ENCODE measurements at places on chromosomes 13 and 19. TPM values are rescaled to one million over a fixed set of nuclear protein-coding genes. Genes with fewer than 3 reads are reported as not detected.

- no peaks in the 10 kb centered on the region for H3K4me1 ChIP-seq
- no peak for DNase-seq
- no peaks in the 10 kb centered on the region for H3K36me3 ChIP-seq
These were observed 274.6 kb downstream of the ENOX1 start for GRCh38 chr13:43512221-43512620.

DNA sequence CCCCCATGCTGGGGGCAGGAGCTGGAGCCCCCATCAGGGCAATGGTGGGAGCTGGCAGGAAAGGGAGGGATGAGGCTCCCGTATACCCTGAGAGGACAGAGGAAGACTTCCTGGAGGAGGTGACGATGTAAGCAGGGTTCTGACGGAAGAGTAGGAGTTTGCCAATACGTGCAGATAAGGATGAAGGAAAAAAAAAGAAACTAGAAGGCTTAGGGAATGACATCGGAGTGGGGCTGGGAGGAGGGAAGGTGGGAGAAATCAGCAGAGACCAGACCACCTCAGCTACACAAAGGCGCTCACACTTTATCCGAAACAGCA, 32.3 kb downstream of the ARHGEF18 start:
- no peak overlapping the region for H3K27ac ChIP-seq
- H3K4me1 ChIP-seq = no peaks in the 10 kb centered on the region
- no peaks in the 10 kb centered on the region for H3K36me3 ChIP-seq
- H3K27me3 ChIP-seq = no peaks in the 10 kb centered on the region
- no peak overlapping the region for H3K4me3 ChIP-seq

LILRB1 gene
- total RNA-seq = not detected

DNA sequence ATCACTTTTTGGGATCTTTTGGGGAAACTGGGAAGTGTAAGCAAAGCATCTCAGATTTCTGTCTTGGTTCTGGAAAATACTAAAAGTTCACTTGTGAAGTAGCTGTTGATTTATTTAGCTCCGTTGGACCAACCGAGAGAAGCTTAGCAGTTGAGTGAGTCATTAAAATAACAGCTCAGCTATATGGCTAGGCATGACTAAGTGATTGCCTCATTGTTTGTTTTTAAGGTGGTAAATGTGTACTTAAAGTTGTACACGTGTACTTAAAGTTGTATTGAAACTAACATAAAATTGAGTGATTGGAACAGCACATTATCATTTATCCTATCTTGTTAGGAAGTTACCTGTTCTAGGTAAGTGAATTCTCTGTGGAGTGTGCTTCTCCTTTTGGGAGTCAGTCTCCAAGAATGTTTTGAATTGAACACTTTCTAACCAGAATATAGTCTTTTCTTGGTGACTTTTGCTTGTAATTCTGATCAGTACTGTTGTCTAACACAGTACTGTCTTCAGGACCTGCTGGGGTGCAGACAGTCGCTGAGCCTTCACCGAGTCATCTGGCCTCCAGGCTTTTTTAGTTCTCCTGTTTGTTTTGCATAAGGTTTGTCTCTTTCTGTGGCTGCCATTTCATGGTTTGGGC, 2.9 kb upstream of the DCUN1D2 start:
- peak overlapping the region; percentile 60 for H3K4me3 ChIP-seq
- H3K4me1 ChIP-seq = peaks cover 22% of the 10 kb centered on the region
- peak; percentile 97 for DNase-seq
- peak overlapping the region; percentile 40 for H3K27ac ChIP-seq
- no peaks in the 10 kb centered on the region for H3K27me3 ChIP-seq
- H3K36me3 ChIP-seq = peaks cover 22% of the 10 kb centered on the region

GRCh38 chr13:109844396-109844795, 58.0 kb upstream of the IRS2 start:
- H3K36me3 ChIP-seq = no peaks in the 10 kb centered on the region
- no peak overlapping the region for H3K27ac ChIP-seq
- no peak overlapping the region for H3K4me3 ChIP-seq

DNA sequence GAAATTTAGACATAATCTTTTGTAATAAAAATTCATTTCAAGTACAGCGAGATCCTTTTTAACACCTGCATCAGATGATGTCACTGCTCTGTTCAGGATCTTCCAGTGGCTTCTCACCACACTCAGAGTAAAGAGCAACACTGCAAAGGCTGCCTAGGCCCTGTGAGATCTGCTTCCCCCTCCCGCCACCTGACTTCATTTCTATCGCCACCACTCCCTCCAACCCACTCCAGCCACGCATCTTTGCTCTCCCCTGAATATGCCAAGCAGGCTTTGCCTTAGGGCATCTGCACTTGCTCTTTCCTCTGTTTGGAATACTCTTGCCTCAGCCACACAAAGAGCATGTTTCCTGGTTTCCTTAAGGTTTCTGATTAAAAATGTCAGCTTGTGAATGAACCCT, 58.3 kb downstream of the MBNL2 start:
- no peaks in the 10 kb centered on the region for H3K27me3 ChIP-seq
- DNase-seq = no peak
- no peaks in the 10 kb centered on the region for H3K36me3 ChIP-seq
- H3K27ac ChIP-seq = no peak overlapping the region
- H3K4me1 ChIP-seq = peaks cover 20% of the 10 kb centered on the region

GRCh38 chr19:20928371-20928770, 5.3 kb downstream of the ZNF85 start:
- no peaks in the 10 kb centered on the region for H3K36me3 ChIP-seq
- H3K4me1 ChIP-seq = no peaks in the 10 kb centered on the region
- peak; percentile 99 for DNase-seq
- H3K27ac ChIP-seq = no peak overlapping the region
- H3K4me3 ChIP-seq = no peak overlapping the region

DNA sequence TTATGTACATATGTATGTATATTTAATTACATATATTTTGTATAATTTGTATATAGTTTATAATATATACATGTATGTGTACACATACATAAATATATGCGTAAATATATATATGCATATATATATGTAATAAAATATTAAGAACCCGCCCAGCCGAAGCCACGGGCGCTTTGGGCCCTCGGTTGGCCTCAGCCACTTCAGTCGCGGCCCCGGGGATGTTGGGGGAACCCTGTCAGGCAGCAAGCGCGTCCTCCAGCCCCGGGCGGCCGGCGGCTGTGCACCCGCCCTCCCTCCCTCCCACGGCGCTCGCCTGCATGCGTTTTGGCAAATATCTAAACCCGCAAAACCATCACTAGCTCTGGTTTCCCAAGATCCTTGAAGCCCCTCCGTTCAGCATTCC, 7.9 kb upstream of the ZNF606 start:
- no peak overlapping the region for H3K4me3 ChIP-seq
- H3K36me3 ChIP-seq = peaks cover 3% of the 10 kb centered on the region
- H3K4me1 ChIP-seq = no peaks in the 10 kb centered on the region
- H3K27me3 ChIP-seq = no peaks in the 10 kb centered on the region

DNA sequence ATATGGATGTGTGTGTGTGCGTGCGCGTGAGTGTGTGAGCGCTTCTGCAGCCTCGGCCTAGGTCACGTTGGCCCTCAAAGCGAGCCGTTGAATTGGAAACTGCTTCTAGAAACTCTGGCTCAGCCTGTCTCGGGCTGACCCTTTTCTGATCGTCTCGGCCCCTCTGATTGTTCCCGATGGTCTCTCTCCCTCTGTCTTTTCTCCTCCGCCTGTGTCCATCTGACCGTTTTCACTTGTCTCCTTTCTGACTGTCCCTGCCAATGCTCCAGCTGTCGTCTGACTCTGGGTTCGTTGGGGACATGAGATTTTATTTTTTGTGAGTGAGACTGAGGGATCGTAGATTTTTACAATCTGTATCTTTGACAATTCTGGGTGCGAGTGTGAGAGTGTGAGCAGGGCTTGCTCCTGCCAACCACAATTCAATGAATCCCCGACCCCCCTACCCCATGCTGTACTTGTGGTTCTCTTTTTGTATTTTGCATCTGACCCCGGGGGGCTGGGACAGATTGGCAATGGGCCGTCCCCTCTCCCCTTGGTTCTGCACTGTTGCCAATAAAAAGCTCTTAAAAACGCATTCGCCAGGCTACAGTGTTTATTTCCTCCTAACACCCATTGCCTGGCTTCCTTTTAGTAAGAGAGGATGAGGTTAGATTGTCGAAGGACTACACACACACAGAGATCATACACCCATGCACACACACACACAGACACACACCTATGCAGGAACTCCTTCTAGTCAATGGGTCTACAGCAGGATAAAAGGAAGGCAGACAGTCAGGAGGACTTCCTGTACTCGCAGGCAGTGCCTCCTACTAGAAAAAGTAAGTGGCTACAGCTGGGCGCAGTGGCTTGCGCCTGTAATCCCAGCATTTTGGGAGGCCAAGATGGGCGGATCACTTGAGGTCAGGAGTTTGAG, 7.1 kb downstream of the FOSB start:
- H3K4me3 ChIP-seq = no peak overlapping the region
- DNase-seq = no peak
- no peaks in the 10 kb centered on the region for H3K36me3 ChIP-seq
- peaks cover 10% of the 10 kb centered on the region for H3K4me1 ChIP-seq
- no peaks in the 10 kb centered on the region for H3K27me3 ChIP-seq

ICAM1 gene
- 15.9 TPM for total RNA-seq

WTIP gene
- 38.5 TPM for total RNA-seq

PRTN3 gene
- not detected for total RNA-seq

GRCh38 chr13:110251193-110251819, 55.7 kb downstream of the COL4A1 start:
- DNase-seq = no peak
- peak overlapping the region; percentile 82 for H3K27ac ChIP-seq
- H3K36me3 ChIP-seq = no peaks in the 10 kb centered on the region
- H3K4me1 ChIP-seq = peaks cover 38% of the 10 kb centered on the region
- H3K4me3 ChIP-seq = no peak overlapping the region
- no peaks in the 10 kb centered on the region for H3K27me3 ChIP-seq

DNA sequence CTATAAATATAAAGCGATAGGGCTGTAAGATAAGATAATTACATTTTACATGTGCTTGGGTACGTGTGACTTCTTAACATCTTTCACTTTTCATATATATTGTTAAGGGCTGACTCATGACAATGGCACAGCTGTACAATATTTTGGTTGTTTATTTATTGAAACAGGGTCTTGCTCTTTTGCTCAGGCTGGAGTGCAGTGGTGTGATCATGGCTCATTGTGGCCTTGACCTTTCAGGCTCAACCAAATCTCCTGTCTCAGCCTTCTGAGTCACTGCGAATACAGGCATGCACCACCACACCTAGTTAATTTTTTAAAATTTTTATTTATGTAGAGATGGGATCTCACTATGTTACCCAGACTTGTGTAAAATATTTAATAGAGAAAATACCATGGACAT, 2532.4 kb upstream of the PCDH20 start:
- H3K4me3 ChIP-seq = no peak overlapping the region
- DNase-seq = peak; percentile 3
- H3K4me1 ChIP-seq = no peaks in the 10 kb centered on the region
- no peaks in the 10 kb centered on the region for H3K27me3 ChIP-seq
- H3K27ac ChIP-seq = no peak overlapping the region
